ENCODE measurements at places on chromosomes 7 and 10. TPM values are rescaled to one million over a fixed set of nuclear protein-coding genes. Genes with fewer than 3 reads are reported as not detected.
A peak's percentile ranks its signal among the peaks of the same experiment; 100 is the strongest.

The MIOS gene
- 33.7 TPM for total RNA-seq

The ELFN1 gene
- 11.4 TPM for total RNA-seq

- H3K4me3 ChIP-seq, result no peak overlapping the region
- H3K27ac ChIP-seq, result no peak overlapping the region
- peaks cover 48% of the 10 kb centered on the region for H3K36me3 ChIP-seq
- H3K4me1 ChIP-seq, result peaks cover 2% of the 10 kb centered on the region
- DNase-seq, result no peak
Measured at GRCh38 chr10:120990831-120991230, 139.7 kb downstream of the WDR11 start.

DNA sequence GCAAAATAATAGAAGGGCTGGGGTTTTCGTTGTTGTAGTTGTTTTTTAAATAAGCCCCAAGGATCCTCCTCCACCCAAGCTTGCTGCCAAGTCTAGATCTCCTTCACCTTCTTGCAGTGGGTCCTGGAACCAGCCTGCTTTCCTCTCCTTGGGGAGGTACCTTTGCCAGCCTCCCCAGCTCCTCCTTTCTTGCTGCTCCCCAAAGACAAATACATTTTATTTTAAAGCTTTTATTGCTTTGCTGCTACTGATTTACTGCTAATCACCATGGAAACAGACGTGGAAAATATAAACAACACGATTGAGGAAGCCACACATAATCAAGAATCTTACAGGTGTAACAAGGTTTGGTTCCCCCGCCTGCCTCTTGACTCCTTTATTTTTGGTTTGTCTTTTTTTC lies 17.4 kb upstream of the SLF2 start:
- H3K36me3 ChIP-seq, result no peaks in the 10 kb centered on the region
- H3K4me3 ChIP-seq, result no peak overlapping the region
- DNase-seq, result no peak
- H3K27me3 ChIP-seq, result peaks cover 52% of the 10 kb centered on the region
- no peak overlapping the region for H3K27ac ChIP-seq
- peaks cover 9% of the 10 kb centered on the region for H3K4me1 ChIP-seq

GRCh38 chr10:76550806-76551205 lies 1086.8 kb downstream of the KCNMA1 start:
- peak overlapping the region; percentile 30 for H3K27ac ChIP-seq
- peaks cover 46% of the 10 kb centered on the region for H3K4me1 ChIP-seq
- H3K4me3 ChIP-seq, result no peak overlapping the region
- peaks cover 3% of the 10 kb centered on the region for H3K27me3 ChIP-seq
